ENCODE measurements at places on chromosomes 4 and X.

- DNase-seq, result no peak
Measured at GRCh38 chr4:143488687-143489086, 24.8 kb upstream of the SMARCA5 start.

GRCh38 chr4:146193628-146194027, 18.1 kb downstream of the LSM6 start:
- DNase-seq, result no peak

DNA sequence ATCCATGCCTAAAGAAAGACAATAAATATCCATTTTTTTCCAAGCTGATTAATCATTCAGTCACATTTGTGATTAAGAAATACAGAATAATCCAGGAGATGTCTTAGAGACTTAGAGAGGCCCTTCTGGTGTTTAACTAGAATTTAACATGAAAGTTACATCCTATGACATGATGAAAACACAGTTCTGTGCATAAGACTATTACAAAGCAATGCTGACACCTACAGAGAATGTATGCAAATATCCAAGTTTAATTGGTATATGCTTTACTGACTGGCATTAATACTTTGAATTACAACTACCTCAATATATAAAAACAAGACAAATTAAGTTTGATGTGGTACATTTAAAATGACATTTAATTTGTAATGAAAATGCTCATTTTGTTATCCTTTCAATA, 17.8 kb upstream of the TLL1 start:
- DNase-seq, result no peak

GRCh38 chrX:14934423-14934822, 61.2 kb downstream of the MOSPD2 start:
- DNase-seq, result no peak

DNA sequence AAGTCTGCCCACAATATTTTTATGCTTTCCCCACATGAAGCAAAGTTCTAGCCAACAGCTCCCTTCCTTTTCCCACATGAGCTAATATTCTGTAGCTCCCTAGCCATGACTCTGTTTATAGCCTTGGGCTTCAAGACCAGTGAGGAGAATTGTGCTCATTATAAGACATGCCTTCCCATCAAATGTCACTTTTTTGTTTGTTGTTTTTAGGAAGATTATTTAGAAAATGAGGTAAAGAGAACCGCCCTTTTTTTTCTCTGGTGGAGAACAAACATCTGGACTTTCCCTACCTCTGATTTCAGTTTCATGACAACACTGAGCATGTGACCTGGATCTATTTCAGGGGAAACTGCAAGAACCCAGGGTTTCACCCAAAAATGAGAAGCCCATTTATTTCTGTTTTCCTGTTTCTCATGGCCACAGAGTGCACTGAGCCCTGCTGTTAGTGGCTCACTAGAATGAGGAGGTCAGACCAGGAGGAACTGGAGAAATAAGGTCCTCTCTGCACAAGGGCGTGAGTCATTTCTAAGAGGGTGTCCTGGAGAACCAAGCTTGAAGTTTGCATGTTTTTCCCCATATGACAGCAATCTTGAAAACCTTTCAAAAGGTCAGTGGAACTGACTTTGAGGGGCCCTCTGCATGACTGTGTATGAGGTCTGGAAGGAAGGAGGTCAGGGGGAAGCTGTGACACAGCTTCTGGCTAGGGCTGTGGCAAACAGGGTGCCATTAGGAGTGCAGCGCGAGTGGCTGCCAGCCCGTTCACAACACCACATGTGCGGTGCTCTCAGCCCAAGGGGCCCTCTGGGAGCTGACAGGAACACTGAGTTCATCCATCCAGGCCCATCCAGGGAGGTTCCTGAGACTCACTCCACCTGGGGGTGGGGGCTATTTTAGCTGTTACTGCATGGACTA, 55.2 kb downstream of the CHST7 start:
- peak; percentile 29 for DNase-seq

DNA sequence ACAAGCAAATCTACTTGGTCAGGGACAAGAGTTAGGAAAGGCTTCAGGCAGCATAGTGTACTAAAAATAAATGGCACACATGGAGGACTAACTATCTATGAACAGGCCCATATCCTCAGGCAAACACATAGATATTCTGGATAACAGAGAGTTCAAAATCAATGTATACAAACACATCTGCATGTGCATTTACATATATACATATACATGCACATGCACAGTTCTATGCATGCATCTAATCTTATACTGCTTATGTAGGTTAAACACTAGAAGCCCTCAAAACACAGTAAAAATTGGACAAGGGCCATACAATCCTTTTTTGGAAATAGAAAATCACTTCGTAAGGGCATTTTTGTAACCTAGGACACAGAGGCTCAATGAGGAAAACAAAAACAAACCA, 458.0 kb upstream of the CXorf51B start:
- DNase-seq, result no peak

DNA sequence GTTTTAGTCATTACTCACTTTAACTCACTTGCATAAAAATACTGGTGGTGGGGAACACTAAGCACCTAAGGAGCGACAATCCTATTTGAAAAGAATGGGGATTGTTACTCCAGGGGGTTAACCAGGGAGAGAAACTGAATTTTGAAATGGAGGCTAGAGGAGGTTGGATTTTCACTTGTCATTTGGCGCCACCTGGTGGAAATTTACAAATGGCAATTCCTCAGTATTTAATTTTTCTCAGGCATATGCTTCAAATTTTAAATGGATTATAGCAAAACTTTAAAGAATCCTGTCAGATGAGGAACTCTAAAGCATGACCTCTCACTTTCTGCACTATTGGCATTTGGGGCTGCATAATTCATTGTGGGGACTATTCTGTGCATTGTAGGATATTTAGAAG, 2.7 kb upstream of the GEMIN8 start:
- peak; percentile 53 for DNase-seq

GRCh38 chrX:104565791-104566680, at the start of gene IL1RAPL2:
IL1RAPL2 (plus strand) TSS chrX:104566199.
- DNase-seq, result peak; percentile 43

GRCh38 chr4:8319731-8320385, 50.3 kb downstream of the HTRA3 start:
- peak; percentile 67 for DNase-seq

GRCh38 chrX:106933538-106933961, 13.3 kb downstream of the CLDN2 start:
- DNase-seq, result no peak

- DNase-seq, result no peak
Measured at GRCh38 chr4:20538905-20539304, 161.4 kb upstream of the PACRGL start.

GRCh38 chrX:118373538-118373937, 27.6 kb downstream of the WDR44 start:
- DNase-seq, result no peak

DNA sequence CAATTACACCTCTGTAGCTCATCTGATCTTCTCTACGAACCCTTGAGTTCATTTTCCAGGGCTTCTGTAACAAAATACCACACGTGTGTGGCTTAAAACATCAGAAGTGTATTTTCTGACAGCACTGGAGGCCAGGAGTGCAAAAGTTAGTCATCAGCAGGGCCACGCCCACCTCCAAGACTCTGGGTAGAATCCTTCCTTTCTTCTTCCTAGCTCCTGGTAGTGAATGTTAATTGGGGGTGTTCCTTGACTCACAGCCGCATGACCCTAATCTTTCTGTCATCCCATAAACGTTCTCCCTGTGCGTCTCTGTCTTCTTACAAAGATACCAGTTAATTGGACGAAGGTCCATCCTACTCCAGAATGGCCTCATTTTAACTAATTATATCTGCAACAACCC, 115.0 kb downstream of the TRIML1 start:
- no peak for DNase-seq

DNA sequence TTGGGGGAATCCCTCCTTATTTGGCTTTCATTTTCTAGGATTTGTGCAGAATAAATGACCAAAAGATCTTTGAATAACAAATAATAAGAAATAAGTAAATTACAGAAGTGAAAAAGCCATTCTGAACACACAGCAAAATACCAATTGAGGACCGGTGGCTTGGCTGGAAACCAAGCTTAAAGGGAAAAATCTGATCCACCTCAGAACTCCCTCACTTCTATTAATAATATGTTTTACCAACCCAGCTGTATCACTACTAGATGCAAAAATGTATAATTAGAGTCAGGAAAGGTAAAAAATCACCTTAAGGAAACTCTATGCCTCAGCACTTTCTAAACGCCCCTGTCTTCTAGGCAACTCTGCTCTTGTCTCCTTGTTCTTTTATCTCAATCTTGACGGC, 77.3 kb downstream of the TSPAN5 start:
- DNase-seq, result no peak

GRCh38 chrX:23821847-23822246, 38.9 kb downstream of the SAT1 start:
- no peak for DNase-seq

- DNase-seq, result no peak
Measured at GRCh38 chrX:140913802-140914501, 88.4 kb upstream of the SPANXB1 start.

- no peak for DNase-seq
Measured at GRCh38 chr4:83757121-83757621, 221.3 kb downstream of the GPAT3 start.

GRCh38 chr4:10205223-10205622, 88.6 kb upstream of the WDR1 start:
- no peak for DNase-seq

DNA sequence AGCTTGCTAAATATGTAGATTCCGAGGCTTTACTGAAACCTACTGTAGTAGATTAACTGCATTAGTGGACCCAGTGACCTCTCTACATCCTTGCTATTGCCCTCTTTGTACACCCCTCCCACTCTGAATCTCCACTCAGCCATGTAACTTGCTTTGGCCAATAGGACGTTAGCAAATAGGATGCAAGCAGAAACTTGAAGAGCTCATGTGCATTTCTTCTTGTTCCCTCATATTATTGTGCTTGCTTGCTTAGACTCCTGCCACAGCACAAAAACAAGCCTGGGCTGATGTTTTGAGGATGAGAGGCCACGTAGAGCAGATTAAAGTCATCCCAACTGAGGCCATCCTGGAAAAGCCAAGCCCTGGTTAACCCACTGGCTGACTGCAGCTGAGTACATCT, 147.9 kb downstream of the HS6ST2 start:
- DNase-seq, result no peak

DNA sequence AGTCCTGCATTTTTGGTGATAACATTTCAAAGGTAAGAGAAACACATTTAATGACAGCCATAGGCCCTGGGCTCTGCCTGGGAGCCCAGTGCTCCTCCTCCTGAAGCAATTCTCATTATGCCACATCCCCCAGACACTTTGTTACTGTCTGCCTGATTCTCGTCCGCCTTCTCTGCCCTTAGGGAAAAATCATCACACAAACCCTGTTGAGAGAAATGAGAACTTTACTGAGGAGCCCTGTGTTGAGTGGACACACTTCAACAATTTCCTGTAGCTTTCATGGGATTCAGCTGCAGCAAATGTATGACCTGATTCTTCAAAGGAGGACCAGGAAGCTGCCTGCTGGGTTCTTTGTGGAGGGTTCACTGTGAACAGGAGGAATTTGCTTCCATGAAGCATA, 566.5 kb upstream of the FRG1 start:
- DNase-seq, result no peak

DNA sequence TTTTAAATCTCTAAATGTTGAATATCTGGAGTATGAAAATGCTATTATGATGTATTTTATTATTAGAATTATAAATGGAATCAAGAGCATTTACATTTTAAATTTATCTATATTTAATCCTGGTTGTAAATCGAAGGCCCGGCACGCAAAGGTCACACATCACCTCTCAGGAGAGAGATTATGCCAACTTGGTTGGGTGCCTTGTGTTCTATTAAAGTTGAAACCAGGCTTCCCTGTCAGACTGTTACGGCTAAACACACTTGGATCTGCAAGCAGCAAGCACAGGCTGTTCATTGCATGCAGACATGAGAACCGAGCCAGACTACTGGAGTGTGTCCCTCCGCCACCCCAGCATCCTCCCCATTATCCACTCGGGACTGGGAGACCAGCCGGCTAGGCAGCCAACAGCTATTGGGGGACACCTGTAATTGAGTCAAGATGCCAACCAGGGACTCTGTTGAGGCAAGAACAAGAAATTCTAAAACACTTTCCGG, 16.4 kb upstream of the SEL1L3 start:
- DNase-seq, result no peak

GRCh38 chrX:93585661-93586060, 87.7 kb downstream of the NAP1L3 start:
- DNase-seq, result no peak

GRCh38 chr4:182492423-182492822, 249.2 kb downstream of the TENM3 start:
- peak; percentile 24 for DNase-seq

- DNase-seq, result peak; percentile 75
Measured at GRCh38 chr4:52376132-52376704, 282.9 kb downstream of the USP46 start.

- no peak for DNase-seq
Measured at GRCh38 chrX:48779399-48779798, 7.0 kb upstream of the GATA1 start.

DNA sequence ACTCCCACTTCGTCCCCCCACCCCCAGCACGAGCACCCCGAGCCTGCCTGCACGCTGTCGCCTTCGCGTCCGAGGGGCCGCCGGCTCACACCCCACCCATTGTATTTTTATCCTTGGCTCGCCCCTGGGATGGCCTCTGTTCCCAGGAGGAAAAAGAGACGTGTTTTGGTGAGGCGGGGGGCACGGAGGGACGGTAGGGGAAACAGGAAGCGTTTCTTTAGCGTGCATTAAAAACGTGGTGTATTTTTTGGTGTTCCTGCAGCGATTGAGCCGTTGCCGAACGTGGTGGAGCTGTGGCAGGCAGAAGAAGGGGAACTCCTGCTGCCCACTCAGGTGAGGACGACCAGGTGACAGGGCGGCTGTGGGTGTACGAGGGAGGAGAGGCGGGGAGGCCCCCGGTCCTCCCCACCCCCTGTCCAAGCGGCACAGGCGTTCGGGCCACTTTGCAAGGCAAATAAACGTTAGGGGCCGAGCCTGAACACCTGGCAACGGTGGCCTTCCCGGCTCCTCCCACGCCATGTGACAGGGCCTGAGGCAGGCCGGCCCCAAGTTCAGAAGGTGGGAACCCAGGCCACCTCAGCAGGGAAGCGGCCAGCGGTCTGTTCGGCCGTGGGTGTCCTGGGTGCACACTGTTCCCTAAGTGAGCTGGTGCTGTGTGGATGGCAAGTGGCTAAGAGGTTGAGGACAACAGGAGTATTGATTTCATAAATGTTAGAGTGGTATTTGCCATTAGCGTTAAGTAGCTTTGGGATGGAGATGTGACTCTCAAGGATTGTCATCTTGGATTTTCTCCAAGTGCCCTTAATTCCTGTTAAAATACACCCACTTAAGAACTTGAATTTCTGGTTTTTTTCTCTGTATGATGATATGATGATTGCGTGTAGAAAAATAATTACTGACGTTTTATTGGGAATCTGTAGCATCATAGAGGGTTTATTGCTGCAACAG, 1.1 kb downstream of the TMEM131L start:
- peak; percentile 38 for DNase-seq

GRCh38 chr4:111713276-111713675, 432.0 kb upstream of the FAM241A start:
- DNase-seq, result no peak

DNA sequence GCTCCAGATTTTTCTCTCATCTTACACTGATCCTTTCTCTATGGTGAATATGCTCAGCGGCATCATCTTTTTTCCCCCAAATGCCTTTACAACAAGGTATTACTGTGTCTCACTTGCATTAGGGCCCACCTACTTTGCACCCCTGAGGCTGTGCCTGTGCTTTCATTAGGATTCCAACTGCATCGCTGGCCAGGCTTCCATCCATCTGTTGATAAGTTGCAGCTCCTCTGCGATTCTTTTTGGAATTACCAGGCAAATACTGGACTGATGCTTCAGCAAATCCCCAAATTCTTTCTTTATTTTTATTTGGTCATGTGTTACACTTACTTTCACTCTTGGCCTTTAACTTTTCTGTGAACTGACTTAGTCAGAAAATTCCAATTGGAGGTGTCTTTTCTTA, 77.3 kb downstream of the AFF2 start:
- no peak for DNase-seq

All from hindlimb muscle (tissue), 1 donor.